ENCODE measurements at places on chromosomes 2 and 18. TPM values are rescaled to one million over a fixed set of nuclear protein-coding genes. Genes with fewer than 3 reads are reported as not detected.

Gene PECR
- total RNA-seq: 10.8 TPM

Gene TMEM169
- 1.4 TPM for total RNA-seq

Gene LCLAT1
- total RNA-seq: 10.0 TPM

Gene RPRM
- 17.4 TPM for total RNA-seq

Gene CNGA3
- 5.8 TPM for total RNA-seq

Gene SLC19A3
- 0.95 TPM for total RNA-seq

Gene CHST10
- total RNA-seq: 7.8 TPM

Gene SH2D6
- total RNA-seq: not detected

Gene CNNM3
- total RNA-seq: 8.9 TPM

Gene CLIP4
- 77.5 TPM for total RNA-seq

Gene ST8SIA5
- 0.81 TPM for total RNA-seq

Gene SATB2
- total RNA-seq: 5.8 TPM

Gene RAPH1
- total RNA-seq: 15.0 TPM

Gene RAB6C
- not detected for total RNA-seq

DNA sequence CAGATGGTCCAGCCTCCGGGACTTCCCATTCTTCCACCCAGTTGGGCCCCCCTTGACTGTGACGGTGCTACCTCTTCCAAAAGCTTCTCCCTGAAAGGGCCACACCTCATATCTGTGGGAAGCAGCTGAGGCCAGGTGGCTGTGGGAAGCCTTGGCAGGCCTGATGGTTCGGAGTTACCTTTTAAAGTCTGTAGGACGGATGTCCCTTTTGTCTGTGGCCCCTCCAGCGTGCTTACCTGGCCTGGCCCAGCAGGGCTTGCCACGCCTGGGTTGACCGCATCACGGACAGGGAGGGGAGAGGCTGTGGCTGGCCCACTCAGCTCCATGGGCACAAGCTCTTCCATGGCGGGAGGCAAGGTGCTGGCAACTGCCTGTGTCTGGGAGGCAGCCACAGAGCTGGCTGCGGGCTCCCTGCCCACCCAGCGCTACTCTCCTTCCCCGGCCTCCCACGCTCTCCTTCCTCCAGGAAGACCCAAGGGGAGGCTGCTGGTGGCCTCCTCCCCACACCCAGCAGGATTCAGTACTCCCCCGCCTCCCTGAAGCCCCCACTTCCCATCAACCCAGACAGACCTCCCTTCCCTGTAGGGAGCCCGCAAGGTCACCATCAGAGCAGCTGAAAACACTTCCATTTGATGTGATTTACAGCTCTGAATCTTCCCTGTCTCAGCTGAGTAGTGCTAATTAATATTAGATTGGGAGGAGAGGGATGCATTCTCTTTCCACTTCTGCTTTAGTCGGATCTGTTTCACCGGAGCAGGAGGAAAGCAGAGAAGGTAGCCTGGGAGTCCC, 52.8 kb downstream of the EDAR start:
- DNase-seq: no peak

GRCh38 chr2:43792653-43793052, 18.8 kb downstream of the DYNC2LI1 start:
- DNase-seq: no peak

GRCh38 chr2:162477011-162477410, 133.1 kb downstream of the GCA start:
- no peak for DNase-seq

GRCh38 chr2:71721669-71722068, 268.3 kb downstream of the DYSF start:
- peak; percentile 2 for DNase-seq

- DNase-seq: peak; percentile 56
Measured at GRCh38 chr2:96261328-96262003, 4.3 kb downstream of the TMEM127 start.

- DNase-seq: no peak
Measured at GRCh38 chr2:75862547-75862946, 151.8 kb upstream of the GCFC2 start.

DNA sequence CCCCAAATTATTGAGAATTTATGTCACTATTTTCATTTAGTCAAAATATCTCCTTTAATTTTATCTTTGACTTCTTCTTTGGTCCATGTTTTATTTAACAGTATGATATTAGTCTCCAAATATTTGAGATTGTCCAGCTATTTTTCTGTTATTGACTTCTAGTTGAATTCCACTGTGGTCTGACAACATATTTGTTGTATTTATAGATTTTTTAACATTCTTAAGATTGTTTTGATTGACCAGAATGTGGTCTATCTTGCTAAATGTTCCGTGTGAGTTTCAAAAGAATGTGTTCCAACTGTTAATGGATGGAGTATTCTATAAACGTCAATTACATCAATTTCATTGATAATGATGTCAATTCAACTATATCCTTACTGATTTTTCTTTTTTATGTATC, 1452.1 kb downstream of the SUCLG1 start:
- DNase-seq: no peak

- no peak for DNase-seq
Measured at GRCh38 chr2:55158111-55158814, 73.8 kb downstream of the CLHC1 start.

- peak; percentile 69 for DNase-seq
Measured at GRCh38 chr2:28352104-28352503, 40.6 kb upstream of the FOSL2 start.

DNA sequence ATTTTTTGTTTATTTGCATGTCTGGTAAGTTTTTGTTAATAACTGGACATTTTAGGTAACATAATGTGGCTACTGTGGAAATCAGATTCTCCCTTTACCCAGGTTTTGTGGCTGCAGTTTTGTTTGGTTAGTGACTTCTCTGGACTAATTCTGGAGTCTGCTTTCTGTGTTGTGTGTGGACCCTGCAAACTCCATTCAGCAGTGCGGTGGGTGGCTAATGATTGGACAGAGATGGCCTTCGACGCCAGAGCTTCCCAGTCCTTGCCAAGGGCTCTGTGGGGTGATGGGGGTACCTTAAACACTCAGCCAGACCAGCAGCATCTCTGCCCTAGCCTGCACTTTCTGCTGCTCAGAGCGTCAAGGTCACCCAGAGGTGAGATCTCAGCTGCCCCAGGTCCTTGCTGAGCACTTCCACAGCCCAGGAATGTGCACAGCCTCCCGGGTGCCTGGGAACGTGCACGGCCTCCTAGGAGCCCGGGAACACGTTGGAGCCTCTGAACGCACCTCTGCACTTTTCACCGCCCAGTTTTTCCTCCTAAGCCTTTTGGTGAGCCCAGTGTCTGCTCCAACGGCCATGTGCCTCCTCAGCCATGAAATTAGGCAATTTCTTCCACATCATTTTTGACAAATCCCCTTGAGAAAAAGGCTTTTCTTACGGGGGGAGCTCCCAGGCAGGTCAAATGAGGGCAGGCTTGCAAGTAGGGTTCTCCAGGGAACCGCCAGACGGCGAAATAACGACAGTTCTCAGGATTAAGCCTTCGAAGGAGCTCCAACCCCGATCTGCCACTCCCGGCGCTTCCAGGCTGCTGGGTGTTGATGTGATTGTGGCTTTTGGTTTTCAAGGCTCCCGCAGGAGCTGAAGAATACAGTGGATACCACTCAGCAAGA, 35.2 kb upstream of the KLF11 start:
- peak; percentile 66 for DNase-seq

- peak; percentile 25 for DNase-seq
Measured at GRCh38 chr2:127158614-127159290, 51.8 kb upstream of the BIN1 start.

GRCh38 chr2:177633910-177634294, 241.3 kb downstream of the AGPS start:
- DNase-seq: no peak

GRCh38 chr18:23981369-23981980, 33.1 kb upstream of the TTC39C start:
- no peak for DNase-seq

GRCh38 chr2:196598846-196599245, 40.7 kb upstream of the CCDC150 start:
- no peak for DNase-seq

DNA sequence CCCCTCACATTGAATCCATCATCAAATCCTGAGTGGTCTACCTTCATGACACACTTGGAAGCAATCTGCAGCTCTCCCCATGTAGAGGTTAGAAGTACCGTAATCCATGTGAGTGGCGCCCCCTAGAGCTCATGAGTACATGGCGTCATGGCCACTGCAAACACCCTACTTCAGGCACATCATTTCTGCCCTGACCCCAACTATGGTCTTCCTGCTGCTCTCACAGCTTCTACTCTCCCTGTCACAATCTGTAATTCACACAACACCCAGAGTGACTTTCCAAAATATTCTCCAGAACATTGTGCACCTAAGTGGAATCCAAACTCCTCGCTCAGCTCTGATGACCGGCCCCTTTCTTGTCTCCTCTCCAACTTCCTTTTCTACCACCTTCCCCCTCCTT, 141.9 kb downstream of the ANKRD44 start:
- DNase-seq: peak; percentile 78

- no peak for DNase-seq
Measured at GRCh38 chr2:120204417-120204816, 18.8 kb downstream of the TMEM185B start.

DNA sequence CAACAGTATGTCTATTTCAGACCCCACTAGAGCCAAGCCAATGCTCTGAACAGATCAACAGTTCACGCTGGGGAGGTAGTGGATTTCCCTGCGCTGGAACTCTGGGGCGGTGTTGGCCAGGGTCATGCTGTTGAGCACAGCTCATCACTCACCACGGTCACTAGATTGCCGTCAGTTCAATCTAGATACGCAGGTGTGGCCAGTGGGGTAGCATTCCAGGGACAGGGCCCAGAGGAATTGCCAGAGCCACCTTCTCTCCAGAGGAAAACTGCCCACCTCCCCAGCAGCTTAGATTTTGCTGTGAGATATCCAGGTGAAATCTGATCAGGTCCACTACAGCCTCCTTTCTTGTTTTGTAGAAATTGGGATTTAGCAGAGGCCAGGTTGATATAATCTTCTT, 101.8 kb downstream of the SOX11 start:
- no peak for DNase-seq

- no peak for DNase-seq
Measured at GRCh38 chr2:200230716-200231115, 75.8 kb upstream of the SPATS2L start.

DNA sequence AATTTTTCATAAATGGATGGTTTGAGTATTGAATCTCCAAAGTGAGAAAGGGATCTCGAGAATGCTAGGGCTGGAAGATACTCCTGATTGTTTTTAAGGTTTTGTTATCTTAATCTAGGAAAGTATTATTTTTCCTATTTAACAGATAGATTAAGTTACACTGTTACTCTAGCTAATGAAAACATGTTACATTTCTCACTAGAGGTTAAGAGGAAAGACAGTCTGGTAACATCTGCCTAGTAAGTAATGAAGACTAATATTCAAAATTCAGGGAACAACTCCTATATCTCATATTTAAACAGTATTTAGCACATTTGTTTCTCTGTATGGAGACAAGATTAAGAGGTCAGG, 2.0 kb downstream of the GALNT3 start:
- DNase-seq: no peak

DNA sequence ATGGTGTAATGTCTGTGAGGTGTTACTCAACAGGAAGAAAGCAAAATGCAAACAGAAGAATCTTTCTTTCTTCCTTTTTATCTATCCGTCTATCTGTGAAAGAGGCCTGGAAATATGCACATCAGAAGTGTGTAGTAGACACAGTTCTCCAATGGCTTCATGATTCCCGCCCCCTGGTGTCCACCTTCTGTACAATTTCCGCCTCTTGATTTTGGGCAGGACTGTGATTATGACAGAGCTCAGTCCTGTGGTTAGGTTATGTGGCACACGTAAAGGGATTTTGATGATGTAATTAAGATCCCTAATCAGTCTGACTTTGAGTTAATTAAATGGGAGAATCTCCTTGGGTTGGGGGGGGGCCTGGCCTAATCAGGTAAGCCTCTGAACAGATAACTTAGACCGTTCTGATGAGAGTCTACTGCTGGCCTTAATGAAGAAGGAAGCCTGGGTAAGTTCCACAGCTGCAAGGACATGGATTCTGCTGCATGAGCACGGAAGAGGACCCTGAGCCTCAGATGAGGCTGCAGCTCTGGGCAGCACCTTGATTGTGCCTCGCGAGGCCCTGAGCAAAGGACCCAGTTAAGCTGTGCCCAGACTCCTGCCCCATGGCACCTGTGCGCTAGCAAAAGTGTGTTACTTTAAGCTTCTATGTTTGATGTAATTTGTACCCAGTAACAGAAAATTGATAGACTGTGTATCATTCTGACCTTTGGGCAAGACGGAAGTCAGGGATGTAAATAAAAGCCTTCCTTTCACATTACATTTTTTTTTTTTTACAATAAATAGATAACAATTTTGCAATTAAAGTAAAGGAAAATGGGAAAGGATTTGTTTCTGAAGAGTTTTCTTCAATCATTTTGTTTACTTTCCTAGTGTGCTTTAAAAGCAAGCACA, 11.3 kb upstream of the KCNF1 start:
- DNase-seq: no peak

GRCh38 chr2:63862806-63863205, 21.1 kb downstream of the UGP2 start:
- DNase-seq: no peak

DNA sequence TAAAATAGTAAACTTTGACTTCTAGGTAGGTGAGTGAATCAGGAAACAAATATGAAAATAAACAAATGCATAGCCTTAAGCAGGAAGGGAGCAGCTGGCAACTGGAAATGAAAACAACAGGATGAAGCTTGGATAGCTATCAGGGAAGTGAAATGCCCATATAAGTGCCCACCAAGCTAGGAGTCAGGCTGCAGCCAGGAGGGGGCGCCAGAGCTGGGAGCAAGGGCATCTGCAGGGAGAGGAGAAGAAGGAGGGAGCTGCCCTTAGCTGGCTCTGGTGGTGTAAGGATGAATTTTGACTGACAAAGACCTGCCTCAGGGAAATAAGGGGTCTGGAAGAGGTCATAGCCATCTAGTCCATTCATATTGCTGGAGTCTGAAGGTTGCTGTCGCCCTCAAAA, 298.3 kb downstream of the TDRD15 start:
- no peak for DNase-seq

- no peak for DNase-seq
Measured at GRCh38 chr18:71630696-71631095, 913.4 kb downstream of the CBLN2 start.

- no peak for DNase-seq
Measured at GRCh38 chr18:48723837-48724236, 185.0 kb downstream of the CTIF start.

- no peak for DNase-seq
Measured at GRCh38 chr18:48300463-48300961, 108.7 kb downstream of the ZBTB7C start.

GRCh38 chr2:104678181-104678580, 175.7 kb upstream of the POU3F3 start:
- DNase-seq: no peak

DNA sequence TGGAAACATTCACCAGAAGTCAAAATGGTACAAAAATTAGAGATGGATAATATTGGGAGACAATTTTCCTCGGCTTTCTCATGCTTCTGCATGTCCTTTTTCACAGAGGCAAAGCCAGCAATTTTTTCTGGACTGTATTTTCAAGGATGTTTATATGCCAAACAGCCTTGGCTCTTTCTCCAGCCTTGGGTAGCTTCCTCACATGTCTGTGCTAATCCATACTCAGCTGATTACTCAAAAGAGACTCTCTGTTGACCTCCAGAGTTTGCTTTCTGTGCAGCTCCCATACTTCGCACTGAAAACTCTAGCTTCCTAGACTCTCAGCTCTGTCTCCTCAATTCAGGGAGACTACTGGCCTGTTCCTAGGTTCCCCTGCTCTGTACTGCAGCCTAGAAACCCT, 10.6 kb downstream of the C18orf63 start:
- no peak for DNase-seq

All from sigmoid colon (tissue), 7 donors.